ENCODE measurements at places on chromosomes 16 and 17.

DNA sequence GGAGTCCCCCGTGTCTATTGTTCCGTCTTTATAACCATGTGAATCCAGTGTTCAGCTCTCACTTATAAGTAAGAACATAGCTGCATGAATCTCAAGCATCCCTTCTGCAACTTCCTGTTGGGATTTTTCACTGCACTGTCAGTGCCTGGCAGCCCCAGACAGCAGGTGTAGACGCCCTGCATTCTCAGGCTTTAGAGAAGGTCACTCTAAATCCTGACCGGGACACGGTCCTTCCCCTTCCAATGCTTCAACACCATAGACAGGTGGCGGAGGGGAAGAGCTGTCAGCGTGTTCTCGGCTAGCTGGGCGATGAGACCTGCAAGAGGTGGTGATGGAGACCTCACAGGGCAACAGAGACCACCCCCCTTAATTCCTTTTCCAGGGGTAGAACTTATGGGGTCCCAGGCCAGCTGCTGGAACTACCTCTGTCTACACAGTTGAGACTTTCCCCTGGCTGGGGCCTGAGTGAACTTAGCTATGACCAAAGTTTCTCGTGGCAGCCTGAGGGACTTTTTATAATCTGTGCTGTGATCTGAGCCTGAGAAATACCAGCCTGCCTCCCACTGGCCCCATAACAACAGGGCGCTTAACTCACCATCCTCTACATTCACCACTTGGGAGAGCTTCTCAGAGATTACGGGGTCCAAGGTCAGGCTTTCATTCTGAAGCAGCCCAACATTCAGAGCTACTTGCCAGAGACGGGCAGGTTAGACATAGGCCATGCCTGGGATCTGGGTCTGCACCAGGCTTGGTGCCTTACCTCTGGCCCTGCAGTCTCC lies 143.2 kb upstream of the TNRC6C start:
- H3K4me3 ChIP-seq: no peak overlapping the region
- no peaks in the 10 kb centered on the region for H3K36me3 ChIP-seq
- no peak for DNase-seq
- H3K4me1 ChIP-seq: peaks cover 24% of the 10 kb centered on the region
- peaks cover 9% of the 10 kb centered on the region for H3K27me3 ChIP-seq
- H3K27ac ChIP-seq: no peak overlapping the region

DNA sequence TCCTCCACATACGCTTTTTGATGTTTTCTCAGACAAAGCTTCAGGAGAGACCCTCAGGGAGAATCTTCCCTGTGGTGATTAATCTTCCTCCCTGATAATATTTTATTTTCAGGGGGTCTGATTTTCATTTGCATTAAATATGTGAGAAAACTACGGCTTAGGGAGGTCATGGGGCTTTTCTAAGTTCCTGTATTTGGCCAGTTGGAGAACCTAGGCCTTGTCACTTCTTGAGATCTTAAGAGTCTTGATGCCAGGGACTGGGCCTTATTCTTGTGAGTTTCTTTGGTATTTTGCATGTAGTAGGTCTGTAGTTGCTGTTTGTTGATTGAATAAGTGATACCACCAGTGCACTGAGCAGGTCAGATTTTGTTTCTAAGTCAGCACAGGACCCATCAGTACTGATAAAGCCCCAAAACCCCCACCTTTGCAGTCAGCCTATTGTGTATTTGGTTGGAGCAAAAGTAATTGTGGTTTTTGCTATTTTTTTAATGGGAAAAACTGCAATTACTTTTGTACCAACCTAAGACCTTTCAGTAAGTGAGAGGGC lies 130.1 kb downstream of the PRKCA start:
- no peaks in the 10 kb centered on the region for H3K27me3 ChIP-seq
- no peak for DNase-seq
- H3K4me3 ChIP-seq: no peak overlapping the region
- no peaks in the 10 kb centered on the region for H3K36me3 ChIP-seq
- peaks cover 23% of the 10 kb centered on the region for H3K4me1 ChIP-seq

DNA sequence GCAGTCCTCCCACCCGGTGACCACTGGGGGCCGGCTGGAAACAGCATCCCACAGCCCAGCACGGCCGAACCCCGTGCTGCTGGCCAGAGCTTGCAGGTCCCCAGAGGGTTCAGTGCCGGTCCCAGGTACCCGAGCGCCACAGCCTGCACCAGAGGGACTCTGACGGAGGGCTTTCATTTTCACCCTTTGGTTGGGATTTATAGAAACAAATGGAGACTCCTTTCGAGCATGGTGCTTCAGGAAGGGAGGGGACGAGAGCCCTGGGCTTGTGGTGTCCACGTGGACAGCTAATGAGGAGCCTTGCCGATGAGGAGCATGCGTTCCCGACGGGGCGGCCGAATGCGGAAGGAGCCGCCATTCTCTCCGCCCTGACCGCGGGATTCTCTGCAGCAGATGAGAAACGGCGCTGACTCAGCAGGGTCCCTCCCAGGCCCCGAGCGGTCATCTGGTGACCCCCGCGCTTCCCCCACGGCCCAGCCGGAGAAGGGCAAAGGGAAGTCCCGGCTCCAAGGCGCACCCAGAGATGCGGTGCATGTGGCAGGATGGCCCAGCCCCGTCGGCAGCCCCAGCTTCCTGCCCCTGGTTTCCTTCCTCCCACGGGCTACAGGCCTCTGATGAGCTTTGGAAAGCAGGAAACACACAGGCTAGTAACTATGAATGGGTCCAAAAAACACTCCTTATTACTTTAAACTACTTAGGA lies 9.8 kb downstream of the SLC38A10 start:
- peaks cover 7% of the 10 kb centered on the region for H3K36me3 ChIP-seq
- no peak overlapping the region for H3K4me3 ChIP-seq
- H3K27me3 ChIP-seq: no peaks in the 10 kb centered on the region
- no peak for DNase-seq

- no peak overlapping the region for H3K27ac ChIP-seq
- H3K4me3 ChIP-seq: no peak overlapping the region
- peaks cover 8% of the 10 kb centered on the region for H3K27me3 ChIP-seq
- peak; percentile 3 for DNase-seq
Observed at GRCh38 chr17:82957469-82957795, 117.6 kb upstream of the ZNF750 start.

GRCh38 chr17:35900708-35901480 lies 20.7 kb upstream of the CCL5 start:
- no peak for DNase-seq
- H3K27me3 ChIP-seq: no peaks in the 10 kb centered on the region
- no peak overlapping the region for H3K27ac ChIP-seq
- no peaks in the 10 kb centered on the region for H3K4me1 ChIP-seq
- no peaks in the 10 kb centered on the region for H3K36me3 ChIP-seq
- no peak overlapping the region for H3K4me3 ChIP-seq
